ENCODE measurements at places on chromosomes 1 and 21.

GRCh38 chr1:40806240-40806639 is 22.7 kb downstream of the KCNQ4 start:
- no peak for DNase-seq

- DNase-seq = no peak
Measured at GRCh38 chr1:221991221-221991620, 249.3 kb upstream of the DUSP10 start.

- DNase-seq = no peak
Measured at GRCh38 chr1:233647073-233647472, 33.2 kb downstream of the KCNK1 start.

DNA sequence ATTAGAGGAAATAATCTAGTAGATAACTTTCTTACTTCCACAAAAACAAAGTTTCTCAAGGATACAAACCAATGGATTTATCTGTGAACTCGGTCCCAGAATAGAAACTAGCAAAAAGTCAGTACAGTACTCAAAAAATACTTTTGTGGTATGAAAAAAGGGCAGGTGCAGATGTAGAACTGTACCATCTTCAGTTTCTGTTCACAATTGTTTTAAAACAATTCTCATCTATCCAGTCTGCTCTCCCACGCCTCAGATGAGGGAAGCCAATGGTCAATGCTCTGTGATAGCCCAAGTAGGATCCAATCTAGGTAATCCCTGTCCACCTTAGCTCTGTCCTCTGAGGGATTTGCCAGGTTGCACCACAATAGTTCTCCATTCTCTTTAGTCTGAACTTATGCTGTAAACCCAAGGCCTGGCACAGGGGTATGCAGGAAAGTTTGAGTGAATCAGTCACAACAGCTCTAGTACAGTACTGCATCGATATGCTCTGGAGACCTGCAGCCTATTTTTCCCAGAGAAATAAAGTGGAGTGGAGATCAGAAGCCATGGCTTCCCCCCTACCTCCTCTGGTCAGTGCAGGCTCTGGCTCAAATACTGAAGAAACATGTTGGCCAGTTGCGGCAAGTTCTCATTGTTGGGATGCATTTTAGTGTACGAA is 1.4 kb downstream of the KTI12 start:
- DNase-seq = no peak
